ENCODE measurements at places on chromosomes 4 and X.
A peak's percentile ranks its signal among the peaks of the same experiment; 100 is the strongest.

GRCh38 chrX:129721414-129721813 lies 17.4 kb upstream of the XPNPEP2 start:
- DNase-seq: no peak

DNA sequence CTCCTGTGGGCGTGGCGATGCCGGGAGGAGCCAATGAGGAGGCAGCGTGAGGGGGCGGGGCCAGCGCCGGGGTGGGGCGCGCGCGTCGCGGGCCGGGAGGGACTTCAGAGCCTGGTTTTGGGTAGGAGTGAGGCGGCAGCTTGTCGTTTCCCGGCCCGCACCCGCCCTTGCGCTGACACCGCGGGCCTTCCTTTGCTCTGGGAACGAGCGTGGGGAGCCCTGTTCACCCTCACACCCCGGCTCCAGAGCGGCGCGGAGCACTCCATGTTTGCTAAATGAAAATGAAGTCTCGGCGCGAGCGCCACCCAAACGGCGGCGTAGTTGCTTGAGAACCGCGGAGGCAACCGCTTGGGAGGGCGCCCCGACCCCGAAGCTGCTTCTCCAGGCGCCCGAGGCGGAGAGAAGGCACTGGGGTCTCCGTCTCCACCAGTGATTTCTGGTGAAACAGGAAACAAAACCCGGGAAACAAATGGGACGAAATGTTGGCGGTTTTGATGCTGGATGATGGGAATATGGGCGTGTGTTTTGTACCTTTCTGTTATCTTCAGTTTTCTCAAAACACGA lies 497 bp upstream of the GRPEL1 start:
- no peak for DNase-seq

DNA sequence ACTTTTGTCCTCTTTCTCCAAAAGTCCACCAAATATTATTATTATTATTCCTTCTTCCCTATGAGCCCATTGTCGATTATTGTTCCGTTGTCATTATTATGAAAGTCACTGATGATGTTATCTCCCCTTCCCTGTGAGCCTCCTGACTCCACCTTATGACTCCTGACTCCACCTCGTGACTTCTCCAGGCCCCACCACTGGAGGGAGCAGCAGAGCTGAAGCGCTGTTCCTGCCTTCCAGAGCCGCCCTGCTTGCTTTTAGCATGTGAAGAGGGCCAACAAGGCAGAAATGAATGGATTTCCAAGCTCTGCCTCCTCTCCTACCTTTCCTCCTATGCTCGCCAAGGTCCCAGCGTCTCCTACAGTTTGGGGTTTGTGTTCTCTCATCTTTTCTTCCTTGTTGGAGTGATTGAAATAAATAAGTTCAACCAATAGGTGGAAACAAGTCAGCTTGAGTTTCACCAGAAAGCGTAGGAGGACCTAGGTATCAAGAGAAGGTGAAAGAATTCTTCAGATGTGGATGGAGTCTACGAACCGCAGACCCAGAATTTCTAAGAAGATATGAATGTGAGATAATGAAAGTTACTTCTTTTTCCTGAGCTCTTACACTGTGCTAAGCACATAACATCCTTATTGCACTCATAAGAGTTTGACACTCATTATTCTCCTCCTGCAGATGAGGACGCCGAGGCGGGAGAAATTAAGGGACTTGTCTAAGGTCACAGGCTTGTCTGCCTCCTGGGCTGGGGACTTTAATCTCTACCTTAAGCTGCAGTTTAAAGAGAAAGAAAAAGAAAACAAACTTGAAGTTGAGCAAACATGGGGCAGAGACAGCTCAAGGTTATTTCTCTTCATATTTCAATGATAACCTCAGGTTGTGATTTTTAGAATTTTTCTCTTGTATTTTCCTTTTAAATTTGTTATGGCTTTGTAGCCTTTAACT lies 26.1 kb downstream of the IGSF1 start:
- no peak for DNase-seq

- no peak for DNase-seq
Measured at GRCh38 chr4:54942721-54943120, 182.7 kb downstream of the KDR start.

DNA sequence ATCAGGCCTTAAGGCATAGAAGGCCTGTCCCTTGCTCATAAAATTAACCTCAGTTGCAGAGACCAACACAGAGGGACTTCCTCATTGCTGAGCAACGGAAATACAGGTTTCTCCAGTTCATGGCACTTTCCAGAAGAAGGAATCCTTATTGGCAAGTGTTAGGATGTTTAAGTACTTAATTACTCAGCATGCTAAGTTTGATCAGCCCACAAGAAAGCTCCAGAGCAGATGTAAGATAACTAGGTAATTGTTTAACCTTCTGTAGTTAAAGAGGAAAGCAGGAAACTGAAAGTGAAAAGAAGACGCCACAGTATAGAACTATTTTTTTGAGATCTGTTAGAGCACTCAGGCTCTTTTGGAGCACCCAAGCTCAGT lies 33.5 kb downstream of the SMS start:
- DNase-seq: no peak

DNA sequence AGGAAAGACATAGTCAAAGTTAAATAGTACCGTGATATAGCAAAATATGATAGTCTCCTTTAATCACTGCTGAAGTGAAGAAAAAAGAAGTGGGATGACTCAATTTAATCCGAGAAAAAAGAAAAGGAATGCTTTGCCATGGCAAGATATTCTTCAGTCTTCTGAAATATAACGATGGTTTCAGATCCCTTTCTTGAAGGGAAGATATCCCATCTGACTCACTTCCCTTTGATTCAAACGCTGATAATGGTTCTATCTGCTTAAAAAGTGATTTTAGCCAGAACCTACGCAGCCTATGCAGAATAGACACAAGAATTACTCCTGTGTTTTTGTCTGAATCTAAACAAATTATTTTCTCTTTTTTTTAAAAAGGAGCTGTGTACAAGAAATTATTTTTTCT lies 68.1 kb upstream of the FTHL17 start:
- DNase-seq: no peak

GRCh38 chr4:20062054-20062453 lies 189.7 kb upstream of the SLIT2 start:
- DNase-seq: no peak

DNA sequence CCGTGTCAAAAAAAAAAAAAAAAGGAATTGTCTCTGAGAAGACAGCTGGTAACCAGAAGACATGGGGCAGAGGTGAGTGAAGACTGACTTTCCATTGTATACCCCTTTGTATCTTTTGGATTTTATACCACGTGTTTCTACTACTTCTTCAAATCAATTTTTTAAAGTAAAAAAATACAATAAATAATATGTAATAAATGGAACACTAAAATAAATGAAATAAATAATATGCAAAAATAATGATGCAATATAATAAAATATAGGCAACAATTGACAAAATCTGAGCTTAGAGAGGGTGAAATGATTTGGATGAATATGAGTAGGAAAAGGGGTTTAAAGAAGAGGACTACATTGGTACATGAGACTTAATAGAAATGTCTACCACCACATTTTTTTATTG lies 155.8 kb downstream of the IL15 start:
- DNase-seq: no peak

DNA sequence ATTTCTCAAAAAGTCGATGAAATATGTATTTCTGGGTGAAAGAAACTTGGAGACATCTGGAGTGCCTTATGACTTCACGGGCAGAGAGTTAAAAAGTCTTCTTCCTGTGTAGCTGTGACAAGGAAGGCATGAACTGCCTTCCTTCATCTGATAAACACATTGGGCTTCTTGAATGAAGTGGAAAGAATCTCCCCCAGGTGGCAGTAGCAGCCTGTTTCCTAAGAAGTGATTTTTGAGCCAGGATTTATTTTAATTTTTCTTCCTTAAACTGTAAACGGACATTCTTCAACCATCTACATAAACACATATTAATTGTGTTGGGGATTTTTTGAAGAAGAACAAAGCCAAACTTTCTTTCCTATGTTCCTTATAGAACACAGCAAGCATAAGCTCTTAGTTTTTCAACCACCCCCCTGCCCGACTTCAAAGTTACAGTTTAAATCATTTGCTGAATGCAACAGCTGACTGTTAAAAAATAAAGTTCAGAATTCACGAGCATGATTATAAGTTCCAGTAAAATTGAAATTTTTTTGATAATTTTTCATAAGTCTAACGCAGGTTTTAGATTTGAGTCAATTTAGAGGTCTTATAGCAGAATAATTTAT lies 980 bp upstream of the GIMD1 start:
- no peak for DNase-seq

DNA sequence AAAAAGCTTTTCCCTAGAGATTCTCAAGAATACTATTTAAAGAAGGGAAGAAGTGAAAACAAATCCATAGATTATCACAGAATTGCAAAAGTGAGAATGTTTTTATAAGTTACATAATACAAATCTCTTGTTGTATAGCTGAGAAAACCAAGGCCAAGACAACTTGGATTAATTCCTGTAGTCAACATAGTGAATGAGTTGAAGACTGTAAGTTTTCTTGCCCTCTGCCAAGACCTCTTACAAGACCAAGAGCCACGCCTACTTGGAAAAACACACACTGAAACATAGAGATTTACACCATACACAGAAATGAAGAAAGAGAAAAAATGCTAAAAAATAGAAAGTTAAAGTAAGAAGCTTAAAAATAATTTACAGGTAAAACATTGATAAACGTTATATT lies 2024.0 kb downstream of the PCDH7 start:
- DNase-seq: no peak

DNA sequence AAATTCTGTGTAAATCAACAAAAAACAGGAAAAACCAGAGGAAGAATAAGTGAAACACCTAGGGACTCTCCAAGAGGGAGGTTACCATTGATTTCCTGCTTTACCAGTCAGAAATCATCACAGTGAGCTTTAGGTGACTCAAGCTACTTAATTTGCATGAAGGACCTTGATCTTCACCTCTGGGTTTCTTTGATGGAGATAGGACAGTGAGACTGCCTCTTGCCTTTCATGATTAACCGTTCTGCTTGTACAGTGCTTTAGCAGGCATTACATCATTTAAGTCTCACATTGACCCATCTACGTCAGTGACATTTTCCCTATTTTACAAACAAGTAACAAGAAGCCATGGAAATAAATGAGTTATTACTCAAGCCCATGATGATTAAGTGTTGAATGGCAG lies 3.4 kb upstream of the GK start:
- DNase-seq: no peak

DNA sequence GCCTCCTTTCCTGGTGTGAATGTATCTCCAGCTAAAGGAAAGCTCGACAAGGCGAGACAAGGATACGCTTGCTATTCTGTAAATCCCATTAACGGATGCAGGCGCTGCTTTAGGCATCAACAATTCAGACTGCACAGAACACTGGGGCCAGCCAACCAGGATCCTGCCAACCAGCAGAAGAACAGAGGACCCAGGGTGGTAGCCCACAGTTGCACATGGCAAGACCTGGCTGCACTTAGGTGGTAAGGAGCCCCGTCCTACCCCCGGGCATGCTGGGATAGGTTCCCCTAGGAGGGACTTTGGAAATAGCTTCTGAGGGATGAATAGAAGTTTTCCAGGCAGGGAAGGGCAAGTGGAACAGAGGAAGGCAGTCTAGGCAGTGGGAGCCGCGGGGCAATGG lies 20.7 kb downstream of the PSAPL1 start:
- no peak for DNase-seq

- DNase-seq: no peak
Measured at GRCh38 chrX:80306007-80306406, 114.2 kb upstream of the TENT5D start.

- peak; percentile 30 for DNase-seq
Measured at GRCh38 chr4:46386570-46386969, 3.4 kb downstream of the GABRA2 start.

- DNase-seq: no peak
Measured at GRCh38 chrX:19443869-19444526, 71.3 kb downstream of the MAP3K15 start.

- no peak for DNase-seq
Measured at GRCh38 chrX:71586929-71587328, 8.7 kb downstream of the GCNA start.

GRCh38 chrX:55579115-55579514 lies 44.1 kb upstream of the FOXR2 start:
- no peak for DNase-seq

DNA sequence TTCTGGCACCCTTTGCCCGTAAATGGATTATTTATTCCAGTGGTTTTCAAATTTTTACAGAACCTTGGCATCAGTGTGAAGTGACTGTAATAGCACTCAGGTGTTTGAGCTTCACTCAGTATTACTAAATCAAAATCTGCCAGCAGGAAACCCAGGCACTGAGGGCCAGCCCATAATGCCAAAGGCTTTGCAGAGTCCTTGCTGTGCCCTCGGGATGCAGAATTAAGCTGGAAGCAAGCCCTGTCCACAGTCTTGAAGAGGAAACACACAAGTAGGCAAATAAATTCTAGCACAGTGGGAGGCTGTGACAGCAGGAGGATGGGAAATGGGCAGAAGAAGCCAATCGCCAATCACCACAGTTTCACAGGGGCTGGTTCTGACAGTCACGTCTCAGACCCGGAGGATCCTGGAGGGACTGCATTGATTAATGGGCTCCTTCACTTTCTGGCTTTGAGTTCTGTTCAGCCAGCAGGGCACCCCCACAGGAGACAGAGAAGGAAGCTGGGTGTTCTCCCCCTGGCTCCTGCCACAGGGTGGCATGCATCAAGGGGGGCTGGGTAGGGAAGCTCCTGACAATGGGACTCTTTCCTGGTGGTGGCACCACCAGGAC lies 138.8 kb downstream of the MTNR1A start:
- no peak for DNase-seq

- no peak for DNase-seq
Measured at GRCh38 chrX:132227383-132228112, 8.3 kb upstream of the RAP2C start.

GRCh38 chr4:173426064-173426463 lies 27.1 kb upstream of the SCRG1 start:
- DNase-seq: no peak

GRCh38 chr4:69078852-69079251 lies 17.4 kb upstream of the UGT2B7 start:
- no peak for DNase-seq

- no peak for DNase-seq
Measured at GRCh38 chr4:139438141-139438540, 15.8 kb upstream of the RAB33B start.

GRCh38 chr4:123312951-123313592 lies 83.5 kb upstream of the SPRY1 start:
- DNase-seq: no peak

- no peak for DNase-seq
Measured at GRCh38 chr4:187390646-187391045, 604.9 kb upstream of the ZFP42 start.

DNA sequence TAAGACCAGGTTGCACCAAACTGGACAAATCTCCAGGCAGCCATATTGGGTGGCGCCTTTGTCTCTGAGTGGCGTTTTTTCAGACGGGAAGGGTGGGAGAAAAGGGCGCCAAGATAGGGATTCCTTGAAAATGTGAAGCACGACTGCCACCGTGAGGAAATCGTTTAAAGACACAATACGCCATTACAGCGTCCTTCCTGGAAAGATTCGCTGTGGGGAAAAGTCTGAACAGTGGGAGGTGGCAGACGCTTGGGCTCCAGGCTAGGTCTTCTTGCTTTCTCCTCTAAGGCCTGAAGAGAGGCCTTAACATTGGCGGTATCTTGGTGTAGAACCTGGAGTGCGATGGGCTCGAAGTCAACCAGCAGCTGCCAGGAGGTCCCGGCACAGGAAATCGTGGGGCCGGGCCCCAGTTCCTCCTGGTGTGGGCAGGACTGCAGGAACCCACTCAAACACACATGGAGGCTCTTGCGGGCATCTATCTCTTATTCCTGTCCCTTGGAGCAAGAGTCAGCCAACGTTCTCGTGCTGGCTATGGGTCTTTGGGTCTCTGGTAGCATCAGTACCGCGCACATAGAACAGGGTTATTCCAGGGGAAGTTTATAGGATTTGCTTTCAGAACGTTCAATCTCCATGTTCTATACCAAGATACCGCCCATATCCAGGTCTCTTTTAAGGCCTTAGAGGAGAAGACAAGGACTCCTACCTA lies 208.8 kb downstream of the OR13H1 start:
- no peak for DNase-seq

- DNase-seq: no peak
Measured at GRCh38 chr4:163707873-163708272, 213.4 kb downstream of the TMA16 start.

All from NCI-H446 treated with DMSO at 0.1 percent for 48 hours (cell line).